ENCODE measurements at places on chromosomes 11 and 22.

DNA sequence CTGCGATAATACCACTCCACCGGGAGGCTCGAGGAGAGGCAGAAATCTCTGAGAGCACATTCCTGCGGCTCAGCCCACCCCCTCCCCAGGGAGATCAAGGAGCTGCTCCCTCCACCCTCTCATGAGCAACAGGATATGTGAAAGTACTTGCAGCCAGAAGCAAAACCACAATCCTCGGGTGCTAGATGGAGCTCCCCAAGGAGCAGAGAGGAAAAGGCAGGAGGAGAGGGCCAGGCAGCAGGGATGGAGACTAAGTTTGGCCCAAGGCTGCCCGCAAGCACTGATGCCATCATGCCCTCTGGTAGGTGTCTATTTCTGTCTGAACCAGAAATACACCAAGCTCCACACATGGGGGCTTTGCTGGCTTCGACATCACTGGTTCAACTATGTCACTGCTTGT is 22.3 kb downstream of the VPS37C start:
- H3K4me1 ChIP-seq: peaks cover 4% of the 10 kb centered on the region
- no peaks in the 10 kb centered on the region for H3K27me3 ChIP-seq
- no peak for DNase-seq
- peaks cover 17% of the 10 kb centered on the region for H3K36me3 ChIP-seq
- H3K4me3 ChIP-seq: no peak overlapping the region

DNA sequence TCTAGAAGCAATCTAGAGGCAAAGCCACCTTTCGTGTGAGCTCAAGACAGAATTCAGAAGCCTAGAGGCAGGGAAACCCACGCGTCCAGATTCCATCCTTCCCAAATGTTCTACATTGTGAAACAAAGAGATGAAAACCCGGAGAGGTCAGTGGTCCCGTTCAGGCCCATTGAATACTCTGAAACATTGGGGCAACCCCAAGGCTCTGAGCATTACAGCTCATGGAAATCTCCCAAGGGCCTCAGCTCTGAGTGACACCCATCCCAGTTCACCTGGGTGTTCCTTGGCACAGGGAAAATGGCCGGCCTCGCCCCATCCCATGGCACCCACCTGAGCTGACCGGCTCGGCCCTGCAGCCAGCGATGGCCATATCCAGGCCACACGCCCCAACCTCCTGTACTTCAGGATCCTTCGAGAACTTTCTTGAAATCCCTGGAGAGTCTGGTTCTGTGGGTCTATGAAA is 128.6 kb upstream of the FGF3 start:
- H3K27me3 ChIP-seq: no peaks in the 10 kb centered on the region
- no peaks in the 10 kb centered on the region for H3K36me3 ChIP-seq
- H3K4me1 ChIP-seq: peaks cover 3% of the 10 kb centered on the region
- DNase-seq: peak; percentile 55

- DNase-seq: no peak
- H3K36me3 ChIP-seq: no peaks in the 10 kb centered on the region
- no peak overlapping the region for H3K27ac ChIP-seq
- no peaks in the 10 kb centered on the region for H3K4me1 ChIP-seq
Measured at GRCh38 chr11:131932584-131933325, 562.3 kb downstream of the NTM start.

- no peaks in the 10 kb centered on the region for H3K27me3 ChIP-seq
- no peak overlapping the region for H3K27ac ChIP-seq
- no peak for DNase-seq
- H3K36me3 ChIP-seq: peaks cover 15% of the 10 kb centered on the region
Measured at GRCh38 chr11:62588966-62589637, 2.2 kb downstream of the TUT1 start.

DNA sequence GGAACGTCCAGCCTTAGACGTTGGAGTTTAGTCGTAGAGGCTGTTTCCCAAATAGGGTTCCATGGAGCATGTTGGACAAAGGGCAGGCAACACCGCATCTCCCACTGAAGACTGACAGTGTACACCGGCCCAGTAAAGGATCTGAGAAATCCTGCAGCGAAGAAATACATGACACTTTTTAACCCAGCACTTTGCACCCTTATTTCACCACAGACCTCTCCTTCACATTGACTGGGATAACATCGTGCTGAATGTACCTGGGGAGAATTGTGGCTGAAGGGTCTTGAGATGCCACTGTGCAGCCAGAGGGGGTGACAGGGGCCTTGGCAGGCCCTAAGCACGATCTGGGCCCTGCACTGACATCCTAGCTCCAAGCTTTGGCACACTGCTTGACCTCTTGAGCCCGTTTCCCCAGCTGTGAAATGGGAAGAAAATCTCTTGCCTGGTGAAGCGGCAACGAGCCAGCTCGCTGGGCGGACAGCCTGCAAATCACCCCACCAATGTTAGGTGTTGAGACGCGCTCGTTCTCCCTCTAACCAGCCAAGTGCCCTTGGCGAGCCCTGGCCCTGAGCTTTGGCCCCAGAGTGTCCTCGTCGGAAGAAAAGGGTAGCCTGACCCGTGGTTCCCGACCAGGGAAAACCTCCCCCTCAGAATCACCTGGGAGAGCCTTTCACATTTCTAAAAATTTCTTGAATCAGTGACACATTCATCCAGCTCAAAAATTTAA is 13.4 kb downstream of the CD5 start:
- H3K36me3 ChIP-seq: no peaks in the 10 kb centered on the region
- no peaks in the 10 kb centered on the region for H3K27me3 ChIP-seq
- H3K27ac ChIP-seq: no peak overlapping the region
- H3K4me1 ChIP-seq: no peaks in the 10 kb centered on the region
- no peak overlapping the region for H3K4me3 ChIP-seq

DNA sequence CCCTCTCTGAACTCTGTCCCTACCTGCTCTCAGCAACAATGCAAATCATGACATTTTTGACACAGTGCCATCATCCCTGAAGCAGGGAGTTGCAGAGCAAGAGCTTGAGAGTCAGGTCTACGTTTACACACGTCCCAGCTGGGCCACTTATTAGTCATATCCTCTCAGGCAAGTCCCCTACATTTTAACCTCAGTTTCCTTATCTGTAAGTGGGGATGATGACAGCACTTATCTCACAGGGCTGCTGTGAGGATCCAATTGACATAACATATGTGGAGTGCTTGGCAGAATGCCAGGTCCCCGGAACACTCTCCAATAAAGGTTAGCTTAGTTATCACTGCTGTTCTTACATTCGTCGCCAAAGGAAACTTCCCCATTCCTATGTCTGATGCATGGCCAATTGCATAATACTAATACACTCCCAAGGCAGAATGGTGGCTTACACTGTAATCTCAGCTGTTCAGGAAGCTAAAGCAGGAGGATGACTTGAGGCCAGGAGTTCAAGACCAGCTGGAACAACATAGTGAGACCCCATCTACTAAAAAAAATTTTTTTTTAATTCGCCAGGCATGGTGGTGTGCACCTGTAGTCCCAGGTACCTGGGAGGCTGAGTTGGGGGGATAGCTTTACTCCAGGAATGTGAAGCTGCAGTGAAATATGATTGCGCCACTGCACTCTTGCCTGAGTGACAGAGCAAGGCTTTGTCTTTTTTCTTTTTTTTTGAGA is 16.6 kb downstream of the ASCC2 start:
- no peak overlapping the region for H3K27ac ChIP-seq
- no peaks in the 10 kb centered on the region for H3K4me1 ChIP-seq
- DNase-seq: peak; percentile 99
- H3K27me3 ChIP-seq: no peaks in the 10 kb centered on the region
- H3K36me3 ChIP-seq: peaks cover 45% of the 10 kb centered on the region

DNA sequence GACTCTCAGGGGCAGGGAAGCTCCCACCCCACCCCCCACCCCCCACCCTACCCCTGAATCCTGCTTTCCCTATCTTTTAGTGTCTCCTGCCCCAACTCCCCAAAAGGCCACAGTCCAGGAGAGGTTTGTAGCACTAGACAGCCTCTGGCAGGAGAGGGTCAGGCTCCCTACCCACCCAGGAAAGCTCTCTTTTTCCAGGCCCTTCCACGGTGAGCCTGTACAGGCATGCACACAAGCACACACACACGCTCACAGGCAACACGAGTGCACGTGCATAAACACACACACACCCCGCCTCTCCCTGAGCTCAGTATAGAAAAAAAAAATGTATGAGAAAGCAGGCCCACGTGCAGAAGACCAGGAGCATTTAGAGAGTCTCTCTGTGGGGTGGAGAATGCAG is 414.0 kb downstream of the MN1 start:
- no peaks in the 10 kb centered on the region for H3K27me3 ChIP-seq
- peaks cover 8% of the 10 kb centered on the region for H3K4me1 ChIP-seq
- no peak overlapping the region for H3K4me3 ChIP-seq
- DNase-seq: no peak

DNA sequence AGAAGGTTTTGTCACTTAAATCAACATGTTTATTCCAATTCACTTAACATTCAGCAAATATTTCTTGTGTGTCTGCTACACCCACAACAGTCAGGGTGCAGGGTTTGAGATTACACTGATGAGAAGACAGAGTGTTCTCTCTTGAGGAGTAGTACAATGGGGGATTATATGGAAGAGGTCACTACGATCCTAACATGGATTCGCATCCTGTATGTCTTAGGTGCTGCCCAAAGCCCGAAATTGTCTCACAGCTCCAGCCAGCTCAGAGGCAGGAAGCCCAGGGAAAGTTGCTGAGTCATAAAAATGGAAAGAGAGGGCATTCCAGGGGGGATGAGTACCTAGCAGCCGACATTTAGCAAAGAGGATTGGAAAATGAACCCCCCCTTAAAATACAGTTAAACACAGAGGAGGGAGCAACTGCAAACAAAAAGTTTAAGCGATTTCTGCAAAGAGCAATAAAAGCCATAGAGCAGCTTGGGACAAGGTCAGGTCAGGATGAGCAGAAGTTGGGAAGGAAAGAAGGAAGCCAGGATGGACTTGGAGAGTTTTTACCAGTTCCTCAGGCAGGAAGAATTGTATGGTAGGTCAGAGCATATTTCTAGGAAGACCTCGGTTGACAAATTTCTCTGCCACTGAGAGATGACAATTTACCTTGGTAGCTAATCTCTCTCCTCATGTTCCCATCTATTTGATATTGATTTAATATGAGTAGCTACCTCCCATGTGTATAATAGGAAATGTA is 49.5 kb downstream of the IGLL5 start:
- no peak overlapping the region for H3K27ac ChIP-seq
- H3K36me3 ChIP-seq: no peaks in the 10 kb centered on the region
- H3K27me3 ChIP-seq: no peaks in the 10 kb centered on the region
- H3K4me1 ChIP-seq: no peaks in the 10 kb centered on the region
- H3K4me3 ChIP-seq: no peak overlapping the region

DNA sequence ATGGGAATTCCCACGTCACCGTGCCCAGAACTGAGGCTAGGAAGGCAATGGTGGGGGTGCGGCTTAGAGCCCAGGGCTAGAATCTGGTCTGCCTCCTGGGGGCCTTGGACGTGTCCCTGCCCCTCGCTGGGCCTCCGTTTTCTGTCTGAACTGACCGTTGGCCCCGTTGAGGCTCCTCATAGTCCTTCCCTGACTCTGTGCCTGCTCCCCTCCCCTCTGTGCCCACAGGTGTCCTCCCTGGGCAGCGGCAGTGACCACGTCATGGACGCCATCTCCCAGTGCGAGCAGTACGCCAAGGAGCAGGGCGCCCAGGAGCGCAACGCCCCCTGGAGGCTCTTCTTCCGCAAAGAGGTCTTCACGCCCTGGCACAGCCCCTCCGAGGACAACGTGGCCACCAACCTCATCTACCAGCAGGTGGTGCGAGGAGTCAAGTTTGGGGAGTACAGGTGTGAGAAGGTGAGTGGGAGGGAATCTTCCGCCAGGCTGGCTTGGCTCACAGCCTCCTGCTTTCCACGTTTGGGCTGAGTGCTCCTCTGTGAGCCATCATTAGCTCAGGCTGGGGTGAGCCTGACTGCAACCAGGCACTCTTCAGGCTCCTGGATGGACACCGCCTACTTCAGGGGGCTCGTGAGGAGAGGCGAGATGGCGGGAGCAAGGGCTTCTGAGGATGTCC is 63.9 kb downstream of the MYO7A start:
- H3K27ac ChIP-seq: no peak overlapping the region
- no peaks in the 10 kb centered on the region for H3K4me1 ChIP-seq
- no peaks in the 10 kb centered on the region for H3K36me3 ChIP-seq
- DNase-seq: no peak
- H3K4me3 ChIP-seq: no peak overlapping the region
- H3K27me3 ChIP-seq: no peaks in the 10 kb centered on the region

DNA sequence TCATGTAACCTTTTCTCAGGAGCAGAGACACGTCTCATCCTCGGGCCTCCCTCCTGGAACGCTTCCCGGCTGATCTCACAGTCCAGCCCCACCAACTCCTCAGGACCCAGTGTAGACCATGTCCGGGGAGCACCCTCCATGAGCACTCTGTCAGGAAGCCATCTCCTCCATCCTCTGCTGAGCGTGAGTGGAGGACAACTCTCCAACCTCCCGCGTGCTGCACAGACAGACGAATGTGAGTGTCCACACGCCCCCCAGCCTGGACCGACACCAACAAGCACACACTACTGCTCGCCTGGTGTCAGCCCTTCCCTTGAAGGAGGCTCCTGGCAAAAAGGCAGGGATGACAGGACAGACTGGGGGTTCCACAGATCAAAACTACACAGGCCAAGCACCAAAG is 86.6 kb downstream of the SHANK2 start:
- no peaks in the 10 kb centered on the region for H3K27me3 ChIP-seq
- H3K4me3 ChIP-seq: no peak overlapping the region
- no peaks in the 10 kb centered on the region for H3K4me1 ChIP-seq
- peaks cover 4% of the 10 kb centered on the region for H3K36me3 ChIP-seq

GRCh38 chr11:61971248-61972111 is 4.0 kb upstream of the FTH1 start:
- no peaks in the 10 kb centered on the region for H3K36me3 ChIP-seq
- H3K27ac ChIP-seq: peak overlapping the region; percentile 90
- DNase-seq: peak; percentile 66
- H3K4me1 ChIP-seq: peaks cover 42% of the 10 kb centered on the region
- no peak overlapping the region for H3K4me3 ChIP-seq
- H3K27me3 ChIP-seq: no peaks in the 10 kb centered on the region

- no peak overlapping the region for H3K4me3 ChIP-seq
- H3K4me1 ChIP-seq: no peaks in the 10 kb centered on the region
- no peaks in the 10 kb centered on the region for H3K36me3 ChIP-seq
- H3K27ac ChIP-seq: no peak overlapping the region
- DNase-seq: peak; percentile 54
Measured at GRCh38 chr11:17219016-17219415, 11.2 kb upstream of the PIK3C2A start.

GRCh38 chr11:17504330-17505107 is 27.9 kb upstream of the ABCC8 start:
- H3K27ac ChIP-seq: no peak overlapping the region
- DNase-seq: peak; percentile 58
- no peak overlapping the region for H3K4me3 ChIP-seq
- H3K36me3 ChIP-seq: no peaks in the 10 kb centered on the region
- H3K27me3 ChIP-seq: no peaks in the 10 kb centered on the region

DNA sequence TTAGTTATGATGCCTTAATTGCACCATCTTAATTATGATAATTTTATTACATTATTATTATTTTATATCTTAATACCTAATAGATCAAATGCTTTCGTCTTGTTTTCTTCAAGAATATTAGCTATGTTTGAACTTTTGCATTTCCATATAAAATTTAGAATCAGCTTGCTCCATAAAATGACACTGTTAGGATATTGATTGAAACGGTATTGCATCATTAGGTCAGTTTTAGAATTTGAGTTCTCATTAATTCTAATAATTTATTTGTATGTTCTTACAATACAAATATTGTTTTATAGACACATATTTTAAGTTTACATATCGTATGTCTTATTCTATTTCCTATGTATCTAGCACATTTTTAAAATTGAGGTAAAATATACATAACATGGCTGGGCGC is 6.7 kb downstream of the CFAP68 start:
- no peaks in the 10 kb centered on the region for H3K27me3 ChIP-seq
- no peak overlapping the region for H3K4me3 ChIP-seq
- no peaks in the 10 kb centered on the region for H3K36me3 ChIP-seq

- no peaks in the 10 kb centered on the region for H3K27me3 ChIP-seq
- no peaks in the 10 kb centered on the region for H3K4me1 ChIP-seq
- H3K27ac ChIP-seq: no peak overlapping the region
- DNase-seq: no peak
- no peak overlapping the region for H3K4me3 ChIP-seq
Measured at GRCh38 chr22:48396091-48396784, 1431.4 kb downstream of the BRD1 start.
